ENCODE measurements at places on chromosomes 5 and 9.

DNA sequence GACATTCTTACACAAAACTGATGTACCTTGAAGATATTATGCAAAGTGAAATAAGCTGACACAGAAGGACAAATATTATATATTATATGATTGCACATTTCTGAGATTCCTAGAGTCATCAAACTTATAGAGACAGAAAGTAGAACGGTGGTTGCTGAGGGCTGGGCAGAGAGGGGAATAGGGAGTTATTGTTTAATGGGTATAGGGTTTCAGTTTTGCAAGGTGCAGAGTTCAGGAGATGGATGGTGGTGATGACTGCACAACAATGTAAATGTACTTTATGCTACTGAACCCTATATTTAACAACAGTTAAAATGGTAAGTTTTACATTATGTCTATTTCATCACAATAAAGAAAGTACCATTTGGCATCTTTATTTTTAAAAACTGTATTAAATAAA, 315.8 kb upstream of the POU5F2 start:
- DNase-seq = no peak

DNA sequence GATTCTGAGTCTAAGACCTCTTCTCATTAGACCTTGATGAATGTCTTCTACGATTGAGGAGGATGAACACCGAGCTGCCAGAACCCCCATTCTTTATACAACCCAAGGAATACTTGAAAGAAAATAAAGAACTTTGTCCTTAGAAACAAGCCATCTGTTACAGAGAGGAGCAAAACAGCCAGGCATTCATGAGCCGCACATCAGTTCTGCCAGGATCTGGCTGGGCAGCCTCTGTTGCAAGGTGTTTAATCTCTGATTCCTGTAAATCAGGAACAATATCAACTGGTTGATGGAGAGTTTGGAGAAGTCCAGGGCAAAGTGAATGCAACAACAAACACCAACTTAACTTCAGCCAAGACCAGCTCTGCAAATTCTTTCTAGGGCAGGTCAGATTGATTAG, 165.5 kb upstream of the DMAC1 start:
- DNase-seq = no peak

DNA sequence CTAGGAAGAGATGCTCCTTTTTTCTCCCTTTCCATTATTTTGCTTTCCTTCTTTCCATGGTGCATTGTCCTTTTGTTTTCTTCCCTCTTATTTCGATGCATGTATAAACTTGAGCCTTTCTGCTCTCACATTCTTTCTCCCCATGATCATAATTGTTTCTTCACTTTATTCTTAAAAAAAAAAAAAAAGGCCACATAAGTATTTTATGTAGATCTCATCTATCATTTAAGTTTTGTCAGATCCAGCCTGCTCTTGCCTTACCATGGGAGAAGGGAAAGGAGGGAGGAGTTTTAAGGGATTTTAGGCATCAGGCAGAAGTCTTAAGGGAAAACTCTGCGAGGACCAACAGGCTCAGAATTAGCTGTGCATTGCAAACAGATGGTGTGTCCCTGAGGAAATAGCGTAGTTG, 11.1 kb downstream of the TGFBR1 start:
- DNase-seq = no peak

- DNase-seq = no peak
These were observed 12.3 kb upstream of the DPM2 start for GRCh38 chr9:127949827-127950512.

- no peak for DNase-seq
These were observed 37.3 kb downstream of the ARHGAP26 start for GRCh38 chr5:142807372-142807911.

GRCh38 chr5:157540707-157541446, 34.7 kb downstream of the ADAM19 start:
- DNase-seq = no peak
